Ovary (tissue), 10 donors: ENCODE measurements at places on chromosomes 3 and 15. TPM values are rescaled to one million over a fixed set of nuclear protein-coding genes. Genes with fewer than 3 reads are reported as not detected.

DNA sequence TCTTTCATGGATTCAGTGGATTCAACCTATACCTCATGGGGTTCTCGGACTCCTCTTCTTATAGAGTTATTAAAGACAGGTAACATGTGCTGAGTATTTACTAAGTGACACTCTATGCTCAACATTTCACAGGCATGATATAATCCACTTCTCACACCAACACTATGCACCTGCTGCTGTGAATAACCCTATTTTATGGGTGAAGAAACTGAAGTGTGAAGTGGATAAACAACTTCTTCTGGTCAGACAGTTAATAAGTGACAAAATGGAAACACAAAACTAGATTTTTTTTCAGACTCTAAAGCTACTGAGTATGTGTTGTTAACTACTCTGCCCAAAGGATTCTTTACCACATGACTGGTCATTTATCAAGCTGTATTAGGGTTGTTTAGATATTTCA is 403.5 kb downstream of the DIPK2A start:
- H3K36me3 ChIP-seq = no peaks in the 10 kb centered on the region
- H3K27ac ChIP-seq = no peak overlapping the region
- no peaks in the 10 kb centered on the region for H3K27me3 ChIP-seq
- no peaks in the 10 kb centered on the region for H3K4me1 ChIP-seq

DNA sequence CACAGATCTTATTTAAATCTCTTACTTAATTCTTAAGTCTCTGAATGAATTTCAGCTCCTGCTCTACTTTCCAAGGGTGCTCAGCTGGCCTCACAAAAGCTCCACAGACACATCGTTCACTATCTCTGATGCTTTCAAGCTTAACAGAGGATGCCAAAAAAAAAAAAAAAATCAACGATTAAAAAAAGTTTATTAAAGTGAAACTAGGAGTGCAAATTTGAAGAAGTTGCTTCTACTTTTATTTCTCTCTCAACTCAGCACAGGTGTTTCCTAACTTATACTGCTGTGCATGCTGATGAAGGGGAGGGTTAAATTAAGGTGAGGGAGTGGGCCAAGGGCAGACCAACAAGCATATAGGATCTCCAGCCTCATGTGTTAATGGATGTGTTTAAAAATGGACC is 157.2 kb downstream of the TIGIT start:
- no peaks in the 10 kb centered on the region for H3K27me3 ChIP-seq
- H3K27ac ChIP-seq = peak overlapping the region; percentile 4
- H3K4me1 ChIP-seq = peaks cover 5% of the 10 kb centered on the region
- H3K4me3 ChIP-seq = peak overlapping the region; percentile 23

DNA sequence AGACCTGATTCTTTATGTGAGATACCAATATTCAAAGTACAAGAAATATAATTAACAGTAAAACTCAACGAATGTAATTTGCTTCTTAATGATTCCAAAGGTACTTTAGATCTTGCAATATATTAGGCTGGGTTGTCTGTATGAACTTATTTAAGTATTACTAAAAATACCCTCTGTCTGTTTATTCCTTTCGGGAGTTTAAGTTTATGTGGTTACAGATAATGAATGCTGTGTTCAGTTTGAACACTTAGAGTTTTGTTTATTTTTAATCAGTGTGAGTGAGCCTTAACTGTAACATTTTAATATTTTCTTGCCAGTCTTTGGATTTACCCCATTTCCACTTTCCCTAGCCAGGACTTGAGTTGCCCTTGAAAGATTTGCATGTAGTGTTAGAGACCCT is 3.5 kb downstream of the PDE8A start:
- no peaks in the 10 kb centered on the region for H3K27me3 ChIP-seq
- peaks cover 6% of the 10 kb centered on the region for H3K4me1 ChIP-seq
- no peak overlapping the region for H3K27ac ChIP-seq
- DNase-seq = no peak

- no peak overlapping the region for H3K27ac ChIP-seq
- no peaks in the 10 kb centered on the region for H3K27me3 ChIP-seq
- DNase-seq = no peak
Observed at GRCh38 chr15:69531665-69532027, 79.0 kb downstream of the RPLP1 start.

DNA sequence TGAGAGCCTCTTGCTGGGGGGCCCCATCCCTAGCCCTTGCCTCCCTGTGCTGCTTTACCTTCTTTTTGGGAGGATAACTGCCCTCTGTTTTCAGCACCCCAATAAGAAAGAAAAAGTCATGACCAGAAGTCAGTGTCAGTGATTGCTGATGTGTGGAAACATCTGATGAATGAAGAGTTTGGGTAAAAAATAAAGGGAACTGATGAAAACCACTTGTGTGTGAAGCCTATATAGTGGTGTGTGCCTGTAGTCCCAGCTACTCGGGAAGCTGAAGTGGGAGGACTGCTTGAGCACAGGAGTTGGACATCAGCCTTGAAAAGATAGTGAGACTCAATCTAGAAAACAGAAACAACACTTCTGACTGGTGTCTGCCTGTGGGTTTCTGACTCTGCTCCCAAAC is 9.8 kb upstream of the CELSR3 start:
- H3K36me3 ChIP-seq = no peaks in the 10 kb centered on the region
- H3K4me3 ChIP-seq = no peak overlapping the region
- H3K27me3 ChIP-seq = no peaks in the 10 kb centered on the region
- DNase-seq = no peak

DNA sequence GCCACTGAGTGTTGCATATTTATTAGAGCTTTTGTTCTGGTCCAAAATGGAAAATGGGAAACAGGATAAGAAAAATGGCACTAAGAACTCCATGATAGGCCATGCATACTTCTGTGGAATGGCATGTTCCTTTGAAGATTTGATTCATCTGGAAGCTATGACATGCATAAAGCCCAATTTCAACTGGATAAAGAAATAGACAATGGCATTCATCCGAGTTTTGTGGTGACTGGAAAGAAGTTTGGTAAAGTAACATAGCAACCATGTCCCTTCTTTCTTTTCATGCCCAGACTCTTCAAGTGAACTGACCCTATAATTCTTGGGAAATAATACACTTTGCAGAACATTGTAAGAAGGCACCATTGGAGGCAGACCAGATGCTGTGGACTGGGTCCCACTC is 368.4 kb upstream of the IL12A start:
- no peaks in the 10 kb centered on the region for H3K4me1 ChIP-seq
- no peak for DNase-seq
- no peaks in the 10 kb centered on the region for H3K27me3 ChIP-seq
- H3K4me3 ChIP-seq = no peak overlapping the region

LTF gene
- 0.72 TPM for total RNA-seq

- no peak for DNase-seq
- H3K4me3 ChIP-seq = peak within 1 kb of the TSS; percentile 36
- H3K27ac ChIP-seq = no peak within 1 kb of the TSS
- no peaks in the 10 kb centered on the region for H3K4me1 ChIP-seq
Observed at GRCh38 chr3:186361762-186362536, at the start of gene DGKG. Gene DGKG (minus strand): TSS chr3:186362234. CDS start chr3:186320459, 41,775 bp downstream.

DNA sequence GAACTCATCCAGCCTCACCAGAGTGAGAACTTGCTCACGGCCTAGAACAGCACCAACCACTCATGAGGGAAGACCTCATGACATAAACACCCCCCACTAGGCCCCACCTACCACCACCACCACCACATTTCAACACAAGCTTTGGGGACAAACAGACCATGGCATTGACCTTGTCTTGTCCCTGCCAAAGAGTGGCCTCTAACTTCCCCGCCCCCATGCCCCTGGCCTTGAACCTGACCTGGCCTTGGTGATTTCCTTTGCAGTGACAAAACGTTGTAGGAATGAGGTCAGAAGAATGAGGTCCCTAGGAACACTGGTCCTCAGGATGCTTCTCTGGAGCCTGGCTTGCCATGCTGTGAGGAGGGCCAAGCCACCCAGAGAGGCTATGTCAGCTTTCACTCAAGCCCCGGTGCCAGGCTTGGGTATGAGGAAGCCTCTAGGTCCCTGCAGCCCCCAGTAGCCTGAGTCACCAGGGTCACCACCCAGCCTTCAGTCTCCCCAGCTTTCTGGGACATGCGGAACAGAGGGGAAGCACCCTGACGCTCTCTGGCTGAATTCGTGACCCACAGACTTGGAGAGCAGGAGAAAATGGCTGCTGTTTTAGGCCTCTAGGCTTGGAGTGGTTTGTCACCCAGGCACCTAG is 57.9 kb downstream of the TPRA1 start:
- H3K4me3 ChIP-seq = no peak overlapping the region
- H3K27me3 ChIP-seq = no peaks in the 10 kb centered on the region
- no peaks in the 10 kb centered on the region for H3K4me1 ChIP-seq
- H3K36me3 ChIP-seq = no peaks in the 10 kb centered on the region
- H3K27ac ChIP-seq = no peak overlapping the region
- DNase-seq = no peak

GRCh38 chr3:17135696-17136095 is 250.9 kb downstream of the PLCL2 start:
- no peaks in the 10 kb centered on the region for H3K27me3 ChIP-seq
- H3K4me1 ChIP-seq = no peaks in the 10 kb centered on the region
- H3K36me3 ChIP-seq = no peaks in the 10 kb centered on the region
- no peak overlapping the region for H3K27ac ChIP-seq
- DNase-seq = no peak

ECT2 gene
- 2.2 TPM for total RNA-seq

- no peaks in the 10 kb centered on the region for H3K36me3 ChIP-seq
- no peak for DNase-seq
- peaks cover 8% of the 10 kb centered on the region for H3K4me1 ChIP-seq
Observed at GRCh38 chr15:70833861-70834765, 19.8 kb downstream of the LARP6 start.

DNA sequence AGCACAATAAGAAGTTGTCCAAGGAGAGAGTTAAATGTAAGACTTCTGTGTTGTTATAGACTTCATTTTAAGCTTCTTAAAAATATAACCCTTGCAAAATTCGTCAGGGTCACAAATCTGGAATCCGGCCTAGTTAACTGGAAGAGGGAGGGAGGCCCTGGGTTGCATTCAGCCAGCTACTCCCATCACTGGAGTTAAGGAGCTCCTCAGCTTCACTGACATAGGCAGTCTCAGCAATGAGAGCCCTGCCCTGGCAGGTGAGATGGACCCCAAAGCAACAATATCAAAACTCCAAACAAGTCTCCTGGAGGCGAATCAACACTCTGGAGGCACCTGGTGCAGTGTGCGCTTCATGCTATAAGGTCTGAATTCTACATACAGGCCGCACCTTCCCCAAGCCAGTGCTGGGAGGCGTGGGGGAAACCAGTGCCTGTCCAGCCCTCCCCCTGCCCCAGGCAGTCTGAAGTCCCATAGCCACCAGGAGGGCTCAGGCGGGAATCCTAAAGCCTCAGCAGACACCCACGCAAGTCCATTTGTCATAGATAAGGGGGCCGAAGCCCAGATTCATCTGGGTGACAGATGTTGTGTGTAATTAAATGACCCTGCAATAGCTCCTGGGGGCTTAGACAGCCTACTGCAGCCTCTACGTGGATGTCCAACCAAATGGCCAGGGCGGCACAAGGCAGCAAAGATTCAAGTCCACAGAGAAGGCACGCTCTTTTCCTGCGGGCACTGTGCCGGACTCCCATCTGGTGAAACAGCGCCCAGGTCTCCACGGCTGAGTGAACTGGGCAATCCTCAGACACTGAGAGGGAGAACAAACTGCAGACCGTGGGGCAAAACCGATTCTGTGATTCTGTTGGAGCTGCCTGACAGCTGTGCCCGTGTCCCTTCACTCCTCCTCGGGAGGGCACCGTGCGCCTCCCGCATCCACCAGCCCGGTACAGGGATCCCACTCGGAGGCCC is 64.9 kb downstream of the ATP10A start:
- peak; percentile 43 for DNase-seq
- no peaks in the 10 kb centered on the region for H3K36me3 ChIP-seq
- no peak overlapping the region for H3K4me3 ChIP-seq
- H3K27ac ChIP-seq = peak overlapping the region; percentile 42

ATP13A4 gene
- total RNA-seq = 17.5 TPM

- H3K4me1 ChIP-seq = no peaks in the 10 kb centered on the region
- no peak overlapping the region for H3K27ac ChIP-seq
Observed at GRCh38 chr3:154214306-154214705, 93.1 kb downstream of the ARHGEF26 start.

GRCh38 chr3:26089249-26089648 is 299.4 kb downstream of the OXSM start:
- H3K4me1 ChIP-seq = no peaks in the 10 kb centered on the region
- H3K27ac ChIP-seq = no peak overlapping the region
- H3K36me3 ChIP-seq = no peaks in the 10 kb centered on the region
- no peak for DNase-seq
- H3K4me3 ChIP-seq = no peak overlapping the region
